ENCODE measurements at places on chromosomes 2 and 18.

DNA sequence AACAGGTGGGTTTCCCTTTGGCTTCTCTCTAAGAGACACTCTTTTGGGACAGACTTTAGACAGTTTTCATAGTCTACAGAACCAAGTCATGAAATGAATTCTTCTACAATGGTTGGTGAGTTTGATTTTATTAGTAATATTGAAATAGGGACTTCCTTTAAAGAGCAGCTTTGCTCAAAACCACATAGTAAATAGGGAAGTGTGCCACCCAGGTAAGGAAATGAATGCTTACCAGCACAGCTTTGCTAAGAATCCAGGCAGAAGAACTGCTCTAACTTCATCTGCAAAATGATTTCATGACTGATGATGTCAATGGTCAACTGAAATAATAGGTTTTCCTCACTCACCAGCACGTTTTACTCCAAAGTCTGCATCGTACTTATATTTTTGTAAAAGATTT, 89.2 kb downstream of the NYAP2 start:
- no peak for DNase-seq

DNA sequence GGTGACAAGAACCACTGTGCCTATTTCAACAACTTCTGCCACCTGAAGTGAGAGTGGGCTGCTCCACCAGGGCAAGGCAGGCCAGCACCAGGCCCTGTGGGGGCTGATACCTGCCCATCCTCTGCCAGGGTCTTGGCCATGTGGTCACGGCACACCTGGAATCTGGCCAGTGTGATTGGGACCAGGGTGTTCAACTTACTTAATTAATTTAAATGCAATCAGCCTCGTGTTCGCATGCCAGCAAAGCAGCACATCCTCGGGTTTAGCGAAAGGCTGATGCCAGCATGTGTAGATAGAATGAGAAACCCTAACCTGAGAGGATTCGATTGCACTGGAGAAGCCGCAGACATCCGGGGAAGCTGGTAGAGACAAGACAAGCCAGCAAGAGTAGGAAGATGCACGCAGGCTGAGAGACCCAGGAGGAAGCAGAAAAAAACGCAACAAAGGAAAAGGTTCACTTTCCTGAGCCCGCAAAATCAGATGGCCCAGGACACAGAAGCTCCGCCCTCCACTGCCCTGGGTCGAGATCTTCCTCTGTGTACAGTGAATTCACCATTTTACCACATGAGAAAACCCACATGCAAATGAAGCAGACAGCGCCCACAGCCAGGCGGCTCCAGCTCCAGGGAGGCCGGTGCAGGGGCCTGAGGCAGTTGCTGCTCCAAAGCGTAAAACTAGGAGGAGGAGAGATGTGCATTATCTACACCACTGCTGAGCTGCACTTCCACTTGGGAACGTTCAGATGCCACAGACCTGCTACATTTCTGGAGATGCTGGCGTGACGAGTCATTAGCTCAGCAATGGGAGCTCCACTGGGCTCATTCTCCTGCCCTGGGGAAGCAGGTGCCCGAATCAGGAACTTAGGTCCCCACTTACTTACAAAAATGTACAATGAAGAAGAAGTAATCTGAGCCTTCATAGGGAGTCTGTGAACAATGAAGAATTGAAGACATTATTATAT, 92.1 kb downstream of the TMEM18 start:
- DNase-seq = peak; percentile 44

GRCh38 chr2:61017556-61018317, at the start of the genes PEX13 and PUS10:
Gene PEX13 (plus strand): TSS chr2:61017720. CDS start chr2:61017760, 40 bp downstream.
Gene PUS10 (minus strand): TSS chr2:61018255. CDS start chr2:61011890, 6,365 bp downstream.
- peak; percentile 72 for DNase-seq

DNA sequence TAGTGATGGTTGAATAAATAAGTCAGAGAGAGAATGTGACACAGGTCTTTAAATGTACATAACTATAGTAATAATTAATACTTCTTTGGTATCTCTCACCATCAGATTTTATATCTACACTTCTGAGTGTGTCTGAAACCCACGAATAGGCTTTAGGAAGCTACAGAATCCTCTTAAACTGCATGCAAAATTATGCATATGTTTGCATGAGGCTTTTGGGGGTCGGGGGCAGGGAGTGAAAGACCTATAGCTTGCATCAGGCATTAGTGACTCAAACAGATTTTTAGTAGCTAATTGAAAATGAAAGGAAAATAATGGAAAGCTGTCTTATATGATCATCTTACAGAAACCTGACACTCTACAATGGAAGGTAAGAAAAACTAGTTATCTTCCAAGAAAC, 14.9 kb downstream of the LRPPRC start:
- peak; percentile 19 for DNase-seq

DNA sequence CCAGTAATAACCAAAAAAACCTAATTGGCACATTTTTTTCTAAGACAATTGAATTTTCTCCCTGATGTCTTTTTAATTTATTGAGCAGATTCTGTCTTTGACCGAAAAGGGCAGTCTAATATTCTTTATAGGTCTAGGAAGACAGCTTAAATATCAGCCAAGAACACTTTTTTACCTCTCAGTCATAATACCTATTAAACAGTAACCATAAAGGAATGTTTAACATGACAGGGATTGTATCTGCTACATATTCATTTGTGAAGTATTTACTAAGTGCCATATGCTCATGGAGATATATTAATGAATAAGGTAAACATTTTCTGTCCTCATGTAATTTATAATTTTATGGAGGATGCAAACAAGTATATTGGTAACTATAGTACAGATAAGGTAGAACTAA, 3.1 kb upstream of the HTR2B start:
- no peak for DNase-seq

- DNase-seq = no peak
Measured at GRCh38 chr2:72919414-72920317, 2.3 kb downstream of the EMX1 start.

- DNase-seq = no peak
Measured at GRCh38 chr2:101748000-101748399, 50.5 kb downstream of the MAP4K4 start.

GRCh38 chr2:1685078-1685956, 59.0 kb downstream of the PXDN start:
- no peak for DNase-seq

- DNase-seq = no peak
Measured at GRCh38 chr2:18339326-18339725, 221.1 kb downstream of the RDH14 start.

- no peak for DNase-seq
Measured at GRCh38 chr18:13539050-13539449, 187.3 kb downstream of the FAM210A start.

- DNase-seq = no peak
Measured at GRCh38 chr2:66573821-66574233, 138.9 kb downstream of the MEIS1 start.

- no peak for DNase-seq
Measured at GRCh38 chr18:55466789-55467188, 121.2 kb downstream of the TCF4 start.

- DNase-seq = no peak
Measured at GRCh38 chr2:133986881-133987795, 266.7 kb upstream of the MGAT5 start.

DNA sequence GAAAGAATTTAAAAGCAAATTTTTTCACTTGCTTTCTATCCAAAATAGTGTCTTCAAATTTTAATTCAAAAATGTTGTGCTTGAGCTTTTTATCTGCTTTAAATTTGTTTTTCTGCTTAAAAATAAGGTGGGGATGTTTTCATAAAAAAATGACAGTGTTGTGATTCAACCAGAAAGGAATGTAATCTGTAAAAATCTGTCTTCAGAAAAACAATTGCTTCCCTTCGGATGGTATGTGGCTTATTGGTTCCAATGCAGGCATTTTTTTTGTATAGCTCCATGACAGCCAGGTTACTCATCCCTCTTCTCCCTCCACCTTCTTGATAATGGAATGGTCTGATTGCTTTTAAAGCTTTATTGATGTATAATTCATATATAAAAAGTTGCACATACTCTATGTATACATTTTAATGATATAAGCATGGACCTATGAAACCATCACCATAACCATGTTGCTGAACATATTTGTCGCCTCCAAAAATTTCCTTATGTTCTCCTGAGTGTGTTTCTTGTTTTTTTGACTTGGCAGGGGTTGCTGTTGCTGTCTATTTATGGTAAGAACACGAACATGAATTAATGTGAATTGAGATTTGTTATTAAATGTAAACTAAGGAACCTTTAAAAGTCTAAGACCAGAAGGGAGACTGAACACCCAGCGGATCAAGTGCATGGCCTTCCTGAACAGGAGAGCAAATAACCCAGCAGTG, 363.7 kb upstream of the SPHKAP start:
- DNase-seq = no peak

DNA sequence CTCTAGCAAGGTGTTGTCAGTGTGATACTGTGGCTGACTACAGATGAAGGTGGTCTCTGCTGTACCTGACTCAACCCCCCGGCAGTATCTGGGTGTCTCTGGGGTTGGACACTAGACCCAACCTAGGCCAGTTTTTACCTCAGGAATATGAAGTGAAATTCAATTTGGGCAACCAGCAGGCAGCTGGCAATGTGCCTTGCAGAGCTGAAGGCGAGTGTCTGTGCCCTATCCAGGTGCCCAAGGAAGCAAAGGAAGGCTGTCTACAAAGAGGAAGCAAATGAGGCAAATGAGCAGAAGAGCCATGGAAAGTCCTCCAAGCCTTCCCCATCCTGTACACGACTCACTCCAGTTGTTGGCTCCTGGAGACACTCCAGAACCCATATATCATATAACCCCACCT, 264.6 kb upstream of the AGAP1 start:
- DNase-seq = no peak

DNA sequence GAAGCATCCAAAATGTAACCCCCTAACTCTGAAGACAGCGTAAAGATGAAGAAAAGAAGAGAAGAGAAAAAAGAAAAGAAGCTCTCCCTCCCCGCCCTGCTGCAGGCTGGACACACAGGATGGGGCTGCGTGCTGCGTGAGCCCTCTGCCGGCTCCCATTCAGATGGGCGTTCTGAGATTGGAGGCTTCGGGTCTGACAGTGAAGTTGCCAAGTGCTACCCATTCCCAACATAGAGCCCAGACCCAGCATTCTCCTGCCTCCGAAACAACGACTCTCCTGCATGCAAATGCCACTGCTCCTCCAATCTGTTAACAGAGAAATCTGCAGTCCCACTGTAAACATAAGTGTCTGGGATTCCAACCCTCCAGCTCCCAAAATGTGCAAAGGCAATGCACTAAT, 234.9 kb downstream of the BCL11A start:
- DNase-seq = no peak

DNA sequence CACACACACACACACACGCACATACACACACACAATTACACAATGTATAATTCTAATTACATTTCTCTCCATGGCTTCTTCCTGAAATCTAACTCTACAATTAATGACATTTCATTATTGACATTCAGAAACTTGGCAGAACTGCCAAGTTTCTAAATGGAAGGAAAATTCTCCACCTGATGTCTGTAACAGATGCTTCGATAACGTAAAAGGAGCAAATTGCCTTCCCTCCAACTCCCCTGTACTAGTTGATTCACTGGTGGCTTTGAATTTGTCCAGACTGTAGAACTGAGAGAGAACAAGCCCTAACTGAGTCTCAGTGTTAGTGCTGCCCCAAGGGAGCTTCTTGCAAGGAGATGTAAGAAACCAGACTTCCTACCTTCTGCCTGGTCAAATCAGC, 255.1 kb upstream of the TMEM200C start:
- no peak for DNase-seq

All from stimulated activated CD4-positive, alpha-beta T cell treated with anti-CD3 and anti-CD28 coated beads, Interleukin-4, amount 100 ng/mL, for 24 hours (primary cell).